ENCODE measurements at places on chromosomes 6 and 20. TPM values are rescaled to one million over a fixed set of nuclear protein-coding genes. Genes with fewer than 3 reads are reported as not detected.

DNA sequence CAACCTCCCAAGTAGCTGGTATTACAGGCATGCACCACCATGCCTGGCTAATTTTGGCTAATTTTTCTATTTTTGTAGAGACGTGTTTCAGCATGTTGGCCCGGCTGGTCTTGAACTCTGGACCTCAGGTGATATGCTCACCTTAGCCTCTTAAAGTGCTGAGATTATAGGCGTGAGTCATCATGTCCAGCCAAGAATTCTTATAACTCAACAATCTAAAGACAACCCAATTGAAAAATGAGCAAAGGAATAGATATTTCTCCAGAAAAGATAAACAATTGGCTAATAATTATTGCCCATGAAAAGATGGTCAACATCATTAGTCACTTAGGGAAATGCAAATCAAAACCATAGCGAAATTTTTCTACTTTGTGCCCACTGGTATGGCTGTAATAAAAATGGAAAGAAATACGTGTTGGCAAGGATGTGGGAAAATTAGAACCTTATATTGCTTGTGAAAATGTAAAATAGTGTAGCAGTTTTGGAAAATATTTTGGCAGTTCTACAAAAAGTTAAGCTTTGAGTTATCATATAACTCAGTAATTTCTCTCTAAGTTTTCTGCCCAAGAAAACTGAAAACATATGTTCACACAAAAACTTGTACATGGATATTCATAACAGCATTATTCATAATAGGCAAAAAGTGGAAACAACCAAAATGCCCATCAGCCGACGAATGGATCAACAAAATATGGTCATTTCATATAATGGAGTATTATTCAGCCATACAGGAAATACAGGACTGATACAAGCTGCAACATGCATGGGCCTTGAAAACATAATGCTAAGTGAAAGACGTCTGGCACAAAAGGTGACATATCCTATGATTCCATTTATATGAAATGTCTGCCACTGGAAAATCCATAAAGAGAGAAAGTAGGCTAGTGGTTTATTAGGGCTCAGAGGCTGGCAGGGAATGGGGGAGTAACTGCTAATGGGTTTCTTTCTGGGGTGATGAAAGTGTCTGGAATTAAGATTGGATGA, 87.8 kb downstream of the UTRN start:
- no peak for DNase-seq

The CALHM4 gene
- not detected for total RNA-seq

The MOXD1 gene
- total RNA-seq = 16.9 TPM

GRCh38 chr6:134073161-134073560, 20.7 kb upstream of the SLC2A12 start:
- DNase-seq = no peak

Measured in stomach (tissue), 19 donors.